CD4-positive, alpha-beta T cell treated with Interleukin-4 for 4 hours (primary cell): ENCODE measurements at places on chromosomes 4 and X.
A peak's percentile ranks its signal among the peaks of the same experiment; 100 is the strongest.

DNA sequence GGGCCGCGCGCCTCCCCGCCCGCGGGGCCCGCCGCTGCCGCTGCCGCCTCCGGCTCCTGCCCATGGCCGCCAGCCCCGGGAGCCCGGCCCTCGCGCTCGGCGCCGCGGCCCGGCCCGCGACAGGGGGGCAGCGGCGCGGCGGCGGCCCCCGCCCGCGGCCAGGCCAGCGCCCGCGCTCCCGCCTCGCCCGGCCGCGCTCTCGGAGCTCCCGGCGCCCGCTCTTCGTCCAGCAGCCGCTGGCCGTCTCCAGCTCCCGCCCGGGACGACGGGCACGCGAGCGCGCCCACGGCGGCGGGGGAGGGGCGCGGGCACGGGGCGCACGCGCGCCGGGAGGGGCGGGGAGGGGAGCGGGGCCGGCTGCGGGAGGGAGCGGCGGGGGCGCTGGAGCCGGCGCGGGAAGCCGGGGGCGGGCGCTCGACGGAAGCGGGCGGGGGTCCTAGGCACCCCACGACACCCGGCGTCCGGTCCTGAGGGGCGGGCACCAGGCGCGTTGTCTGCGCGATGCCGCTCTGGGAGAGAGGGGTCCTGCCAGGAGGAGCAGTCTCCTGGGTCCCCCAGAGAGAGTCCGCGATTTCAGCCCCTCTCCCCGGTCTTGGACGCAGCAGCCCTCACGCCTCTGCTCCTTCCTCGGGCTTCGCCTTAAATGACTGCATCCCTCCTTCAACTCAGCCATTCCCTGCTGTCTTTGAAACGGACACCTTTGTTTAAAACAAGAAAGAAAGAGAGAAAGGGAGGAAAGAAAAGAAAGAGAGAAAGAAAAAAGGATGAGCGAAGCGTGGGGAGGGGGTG, 490 bp upstream of the PDZD4 start:
- DNase-seq: no peak

- no peak for DNase-seq
Measured at GRCh38 chr4:92182006-92182735, 121.6 kb upstream of the GRID2 start.

DNA sequence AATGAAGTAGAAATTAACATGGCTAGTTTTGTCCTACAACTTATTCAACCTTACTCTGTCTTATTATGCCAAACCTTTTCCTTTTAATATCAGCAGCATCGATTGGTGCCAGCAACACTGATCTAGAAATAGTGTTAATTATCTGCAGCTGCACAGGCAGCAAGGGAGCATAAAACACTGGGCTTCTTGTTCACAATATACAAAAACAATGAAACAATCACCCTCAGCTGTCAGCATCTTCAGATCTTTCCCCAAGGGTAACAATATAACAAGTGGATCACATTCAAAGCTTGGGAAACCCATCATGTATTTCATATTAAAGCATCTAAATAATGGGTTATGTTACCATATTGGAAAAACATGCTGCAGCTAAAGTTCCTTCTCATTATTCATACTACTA, 238.1 kb downstream of the SPOCK3 start:
- no peak for DNase-seq

GRCh38 chr4:85092943-85093342, 126.5 kb upstream of the WDFY3 start:
- DNase-seq: no peak

DNA sequence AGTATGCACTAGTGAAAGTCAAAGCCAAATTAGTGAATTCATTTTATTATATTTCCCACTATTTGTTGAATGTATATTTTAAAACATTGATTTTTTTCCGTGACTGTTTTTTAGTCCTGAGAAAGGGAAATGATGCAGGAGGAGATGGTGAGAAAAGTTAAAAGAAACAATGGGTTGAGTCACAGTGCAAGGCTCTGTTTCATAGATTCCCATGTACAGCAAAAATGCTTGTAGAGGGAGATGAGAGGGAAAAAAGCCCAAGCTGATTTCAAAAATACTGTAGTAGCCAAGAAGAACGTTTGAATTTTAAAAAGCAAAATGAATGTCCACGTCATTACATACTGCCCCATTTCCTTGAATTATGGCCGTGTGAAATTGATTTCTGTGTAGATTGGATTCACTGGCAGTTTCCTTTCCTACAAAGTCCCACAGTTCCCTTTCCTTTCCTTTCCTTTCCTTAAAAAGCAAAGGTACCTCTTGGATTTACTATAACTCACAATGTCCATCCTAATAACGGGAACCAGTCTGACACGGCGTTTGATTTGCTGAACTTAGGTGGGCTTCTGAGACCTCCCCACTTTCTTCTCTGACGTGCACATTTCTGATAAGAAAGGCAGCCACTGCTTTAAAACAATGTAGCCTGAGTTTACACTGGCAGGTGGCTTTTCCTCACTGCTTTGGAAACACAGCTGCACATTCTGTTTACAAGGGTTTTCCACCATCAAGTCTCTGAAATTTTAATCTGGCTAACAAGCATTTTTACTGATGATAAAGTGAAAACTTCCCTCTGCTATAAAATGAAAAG, 63.7 kb downstream of the SPCS3 start:
- DNase-seq: no peak

DNA sequence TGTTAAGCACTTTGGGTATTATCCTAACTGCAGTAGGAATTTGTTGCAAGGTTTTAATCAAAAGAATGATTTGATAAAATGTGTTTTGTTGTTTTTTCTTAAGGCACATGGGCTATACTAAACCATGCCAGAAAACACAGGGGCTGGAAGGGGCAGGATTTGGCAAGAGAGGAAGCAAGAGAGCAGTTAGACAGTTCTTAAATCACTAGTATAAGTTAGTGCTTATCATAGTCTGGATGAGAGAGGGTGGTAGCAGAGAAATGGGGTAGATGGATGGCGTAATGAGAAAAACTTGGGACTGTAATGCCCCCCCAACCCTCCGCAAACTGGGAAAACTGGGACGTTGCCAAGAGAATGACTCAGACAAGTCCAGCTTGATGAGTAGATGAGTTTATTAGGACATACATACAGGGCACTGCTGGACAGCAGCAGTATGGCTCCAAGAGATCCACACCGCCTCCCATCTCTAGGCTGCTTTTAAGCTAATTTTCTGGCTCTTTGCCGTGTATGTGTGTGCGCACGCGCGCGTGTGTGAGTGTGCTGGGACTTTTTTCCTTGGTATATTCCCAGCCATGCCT, 151.5 kb downstream of the PDLIM5 start:
- no peak for DNase-seq

- no peak for DNase-seq
Measured at GRCh38 chr4:5452156-5452555, 256.2 kb downstream of the EVC2 start.

GRCh38 chr4:69832326-69833030, 27.5 kb downstream of the SULT1E1 start:
- DNase-seq: no peak

GRCh38 chr4:185134307-185134869, 8.7 kb upstream of the SLC25A4 start:
- peak; percentile 57 for DNase-seq

- DNase-seq: no peak
Measured at GRCh38 chr4:52173470-52174045, 122.5 kb downstream of the SPATA18 start.

DNA sequence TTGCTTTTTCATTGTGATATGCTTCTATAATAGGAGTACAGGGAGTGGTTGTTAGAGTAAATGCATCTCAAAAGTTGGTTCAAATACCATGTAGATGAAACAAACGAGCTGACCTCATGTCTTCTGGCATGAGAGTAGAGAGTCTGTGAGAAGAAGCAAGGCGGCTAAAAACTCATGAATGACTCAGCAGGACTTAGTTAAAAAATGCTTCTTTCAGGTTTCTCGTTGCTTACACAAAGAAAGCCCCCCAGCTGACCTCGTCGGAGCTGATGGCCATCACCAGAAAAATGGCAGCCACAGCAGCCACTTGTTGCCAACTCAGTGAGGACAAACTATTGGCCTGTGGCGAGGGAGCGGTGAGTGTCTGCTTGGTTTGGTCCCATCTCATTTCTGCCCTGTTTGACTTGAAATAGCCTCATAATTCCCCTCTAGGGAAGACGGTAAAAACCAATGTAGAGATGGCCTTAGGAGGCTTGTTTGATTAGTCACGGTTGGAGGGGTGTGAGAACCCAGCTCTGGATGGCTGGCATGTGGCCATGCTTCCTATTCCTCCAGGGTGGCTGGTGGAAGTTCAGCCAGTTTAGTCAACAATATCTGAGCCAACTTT, 14.5 kb downstream of the AFP start:
- DNase-seq: no peak

DNA sequence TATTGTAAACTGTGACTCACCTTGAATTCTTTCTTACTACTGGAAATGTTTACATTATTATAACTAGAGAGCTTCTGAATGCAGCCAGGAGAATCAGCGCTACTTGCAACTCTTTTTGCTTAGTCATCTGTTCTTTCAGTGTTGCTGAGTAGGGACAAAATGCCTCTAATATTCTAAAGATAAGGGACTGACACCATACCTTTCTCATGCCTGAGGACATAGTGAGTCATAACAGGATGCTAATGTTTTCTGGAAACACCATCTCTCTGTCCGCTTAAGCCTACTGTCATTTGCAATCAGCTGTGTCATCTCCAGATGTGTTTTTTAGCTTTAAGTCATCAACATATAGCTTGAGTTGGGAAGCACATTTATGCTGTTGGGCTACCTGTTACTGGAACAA, 108.3 kb downstream of the QRFPR start:
- DNase-seq: peak; percentile 44

GRCh38 chr4:140121646-140122045, 32.3 kb downstream of the MAML3 start:
- no peak for DNase-seq

DNA sequence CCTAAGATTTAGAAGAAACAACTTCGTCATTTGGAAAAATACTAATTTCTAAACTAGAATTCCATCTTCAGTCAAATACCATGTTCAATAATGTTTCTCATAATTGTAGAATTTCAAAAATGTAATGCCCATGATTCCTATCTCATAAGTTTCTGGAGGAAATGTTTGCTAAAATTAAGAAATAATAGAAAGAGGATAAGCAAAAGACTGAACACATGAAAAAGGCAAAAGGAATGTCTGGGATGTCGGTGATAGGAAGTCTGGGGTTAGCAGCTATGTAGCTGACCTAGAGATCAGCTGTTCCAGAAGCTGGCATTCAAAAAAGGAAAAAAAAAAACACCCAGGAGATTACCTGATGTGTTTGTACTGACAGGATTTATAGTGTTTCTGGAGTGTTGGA, 18.9 kb upstream of the PCDH10 start:
- DNase-seq: no peak

DNA sequence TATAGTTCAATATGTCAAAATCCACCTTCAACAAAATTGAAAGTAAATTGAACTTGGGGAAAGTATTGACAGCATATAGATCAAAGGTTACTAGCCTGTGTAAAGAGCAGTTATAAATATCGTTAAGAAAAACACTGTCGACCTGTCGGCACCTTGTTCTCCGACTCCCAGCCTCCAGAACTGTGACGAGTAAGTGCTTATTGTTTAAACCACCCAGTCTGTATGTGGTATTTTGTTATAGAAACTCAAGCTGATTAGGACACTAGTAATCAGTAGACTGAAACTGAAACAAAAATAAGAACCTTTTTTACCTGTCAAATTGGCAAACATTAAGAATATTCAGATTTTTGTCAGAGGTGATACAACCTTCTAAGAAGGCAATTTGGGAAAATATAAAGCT, 17.0 kb downstream of the HTT start:
- no peak for DNase-seq

- no peak for DNase-seq
Measured at GRCh38 chr4:1288786-1289185, 905 bp upstream of the MAEA start.

DNA sequence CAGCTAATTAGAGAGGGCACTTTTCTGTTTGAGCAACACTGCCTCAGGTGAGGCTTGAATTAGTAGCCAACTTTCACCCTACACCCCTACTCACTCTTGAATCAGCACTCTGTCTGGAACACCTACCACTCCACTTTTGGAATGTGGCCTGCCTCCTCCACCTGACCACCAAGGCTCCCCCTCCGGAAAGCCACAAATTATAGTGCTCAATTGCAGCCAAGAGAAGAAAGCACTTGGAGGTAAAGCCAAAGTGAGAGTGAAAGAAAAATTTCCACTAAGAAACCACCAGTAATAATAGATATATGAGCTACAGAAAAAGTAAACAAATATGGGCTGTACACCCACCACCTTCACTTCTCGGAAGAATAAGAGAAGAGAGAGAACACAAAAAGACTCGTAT, 41.1 kb downstream of the PPP3CA start:
- no peak for DNase-seq

- DNase-seq: no peak
Measured at GRCh38 chrX:10569946-10570345, 50.4 kb downstream of the MID1 start.

GRCh38 chrX:156008915-156009314, 11.4 kb downstream of the IL9R start:
- no peak for DNase-seq

DNA sequence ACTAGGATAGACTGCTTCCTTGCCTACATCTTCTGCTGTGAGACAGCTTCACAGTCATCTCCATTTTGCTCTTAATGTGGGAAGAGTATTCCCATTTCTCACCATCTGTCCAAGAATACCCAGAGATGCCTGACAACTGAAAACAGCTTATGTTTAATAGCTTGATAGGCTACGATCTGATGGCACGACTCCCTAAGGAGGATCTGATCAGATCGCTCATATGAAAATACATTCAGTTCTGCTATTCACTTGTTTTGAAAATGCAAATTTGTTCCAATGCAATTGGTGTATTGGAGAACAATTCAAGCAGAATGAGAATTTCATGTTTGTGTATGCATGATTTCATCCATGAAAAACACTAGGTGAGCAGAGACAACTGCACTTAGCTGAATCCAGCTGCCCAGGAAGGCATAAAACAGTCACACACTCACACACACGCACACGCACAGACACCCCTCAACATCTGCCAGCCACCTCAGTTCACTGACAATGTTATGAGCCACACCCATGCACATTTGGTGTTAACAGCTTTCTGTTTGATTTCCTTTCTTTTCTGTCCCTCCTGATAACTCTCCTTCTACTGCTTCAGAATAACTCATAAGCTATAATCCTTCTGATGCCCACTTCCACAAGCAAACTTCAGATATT, 29.6 kb downstream of the TRIML1 start:
- no peak for DNase-seq

DNA sequence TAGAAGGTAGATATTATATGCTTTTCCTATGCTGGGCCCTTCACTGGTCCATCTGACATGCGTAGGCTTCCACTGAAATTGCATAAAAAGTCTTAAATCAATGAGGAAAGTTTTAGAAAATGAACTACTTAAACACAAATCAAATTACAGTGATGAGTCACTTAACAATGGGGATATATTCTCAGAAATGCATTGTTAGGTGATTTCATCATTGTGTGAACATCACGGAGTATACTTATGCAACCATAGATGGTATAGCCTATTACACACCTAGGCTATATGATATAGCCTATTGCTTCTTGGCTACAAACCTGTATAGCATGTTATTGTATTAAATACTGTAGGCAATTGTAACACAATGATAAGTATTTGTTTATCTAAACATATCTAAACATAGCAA, 10.3 kb downstream of the STAP1 start:
- DNase-seq: no peak
